ENCODE measurements at places on chromosomes 5 and 9. TPM values are rescaled to one million over a fixed set of nuclear protein-coding genes. Genes with fewer than 3 reads are reported as not detected.

DNA sequence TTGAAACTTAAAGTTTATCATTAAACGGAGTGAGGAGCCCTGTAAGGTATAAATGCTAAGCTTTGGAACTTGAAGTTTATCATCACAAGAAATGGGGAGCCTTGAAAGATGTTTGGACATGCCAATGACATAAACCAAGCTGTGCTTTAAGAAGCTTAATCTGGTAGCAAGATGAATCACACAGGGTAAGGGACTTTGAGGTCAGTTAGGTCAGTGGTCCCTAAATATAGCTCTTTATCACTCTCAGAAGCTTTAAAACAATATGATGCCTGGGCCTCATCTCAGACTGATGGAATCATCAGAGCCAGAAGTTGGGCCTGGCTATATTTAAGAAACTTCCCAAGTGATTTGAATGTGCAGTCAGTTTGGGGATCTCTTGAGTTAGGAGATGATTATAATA lies 85.7 kb downstream of the TNC start:
- DNase-seq: no peak

DNA sequence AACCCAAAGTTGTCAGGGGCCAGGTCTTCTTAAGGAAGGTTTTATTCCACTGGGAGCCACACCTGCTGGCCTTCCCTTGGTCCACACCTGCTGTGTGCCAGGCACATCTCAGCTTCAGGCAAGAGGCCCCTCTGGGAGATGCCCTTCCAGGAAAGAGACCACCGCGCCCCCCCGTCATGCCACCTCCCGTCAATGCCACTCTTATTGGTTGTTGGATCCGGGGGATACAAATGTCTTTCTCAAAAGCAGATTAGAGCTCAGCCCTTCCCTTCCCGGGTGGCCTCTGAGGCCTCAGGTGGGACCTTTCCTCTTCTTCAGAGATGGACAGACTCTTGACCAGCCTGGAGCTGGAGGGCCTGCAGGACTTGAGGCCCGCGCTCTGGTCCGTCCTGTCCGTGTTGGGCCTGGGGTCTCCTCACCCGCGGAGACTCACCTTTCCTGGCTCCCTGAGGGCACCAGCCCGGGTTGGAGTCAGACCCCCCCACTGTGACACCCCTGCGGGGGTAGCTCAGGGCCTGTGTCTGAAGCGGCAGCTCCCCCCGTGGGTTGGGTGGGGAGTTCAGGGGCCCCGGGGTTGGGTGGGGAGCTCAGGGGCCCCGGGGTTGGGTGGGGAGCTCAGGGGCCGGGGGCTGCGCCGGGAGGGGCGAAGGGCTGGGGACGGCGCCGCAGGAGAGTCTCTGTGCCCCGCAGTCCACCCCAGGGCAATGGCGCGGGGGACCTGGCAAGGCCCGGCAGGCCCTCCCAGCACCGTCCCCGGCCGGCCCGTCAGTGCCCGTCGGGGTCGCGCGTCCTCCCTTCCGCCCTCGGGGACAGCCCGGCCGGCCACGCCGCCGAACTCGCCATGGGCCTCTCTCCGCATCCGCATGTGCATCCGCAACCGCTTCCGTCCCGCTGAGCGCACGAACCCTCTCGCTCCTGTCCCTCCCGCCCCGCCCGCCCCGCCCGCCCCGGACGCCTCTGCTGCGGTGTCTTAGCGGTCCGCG lies 3.7 kb upstream of the SLC9A3 start:
- DNase-seq: no peak

DNA sequence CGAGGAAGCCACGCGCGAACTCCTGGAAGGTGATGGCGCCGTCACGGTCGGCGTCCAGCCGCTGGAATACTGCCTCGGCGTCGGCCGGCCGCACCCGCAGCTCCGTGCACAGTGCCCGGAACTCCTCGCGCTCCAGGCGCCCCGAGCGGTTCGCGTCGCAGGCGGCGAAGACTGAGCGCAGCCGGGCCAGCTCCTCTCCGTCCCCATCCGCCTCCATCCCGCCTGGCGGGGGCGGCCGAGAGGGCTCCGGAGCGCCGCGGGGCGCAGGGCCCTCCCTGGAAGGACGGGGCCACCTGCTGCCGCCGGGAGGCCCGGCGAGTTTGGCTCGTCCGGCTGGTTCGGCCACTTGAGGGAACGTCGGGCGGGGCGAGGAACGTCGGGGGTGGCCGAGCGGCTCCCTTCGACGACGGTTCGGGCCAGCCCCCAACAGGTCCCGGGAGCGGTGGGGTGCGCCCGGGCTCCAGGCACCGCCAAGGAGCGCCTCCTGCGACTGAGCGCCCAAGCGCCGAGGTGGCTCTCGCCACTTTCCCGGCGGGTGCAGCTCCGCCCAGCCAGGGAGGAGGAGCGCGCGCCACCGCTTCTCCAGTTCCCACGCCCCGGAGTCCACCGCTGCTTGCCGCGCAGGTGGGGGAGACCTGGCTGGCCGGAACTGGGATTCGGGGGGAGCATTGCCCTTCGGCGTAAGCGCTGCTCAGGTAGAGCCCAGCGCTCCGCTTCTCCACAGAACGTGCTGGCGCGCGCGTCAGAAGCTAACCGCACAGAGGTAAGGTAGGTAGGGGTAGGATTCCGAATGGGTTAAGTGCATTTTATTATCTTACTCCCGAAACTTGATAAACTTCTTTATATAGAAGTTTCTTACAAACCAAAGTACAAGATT lies at the start of gene RASEF:
Gene RASEF, minus strand, starts transcription at position 492 of the 877 bp plus-strand sequence. Its CDS starts 275 bp downstream, at position 217.
- DNase-seq: peak; percentile 25

DNA sequence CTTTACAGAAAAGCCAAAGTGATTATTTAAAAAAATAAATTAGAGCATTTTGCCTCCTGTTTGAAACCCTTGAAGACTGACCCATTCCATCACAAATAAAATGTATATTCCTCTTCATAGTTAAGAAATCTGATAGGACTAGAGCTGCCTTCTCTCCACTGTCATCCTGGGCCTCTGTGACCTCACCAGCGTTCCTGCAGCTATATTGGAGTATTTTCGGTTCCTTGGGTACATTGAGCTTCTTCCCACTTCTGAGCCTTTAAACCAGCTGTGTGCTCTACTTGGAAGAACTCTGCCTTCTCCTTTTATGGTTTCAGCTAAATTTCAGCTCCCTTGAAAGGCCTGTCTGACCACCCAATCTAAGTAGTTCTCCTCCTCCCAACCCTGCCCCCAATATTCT lies 99.1 kb upstream of the ABCA1 start:
- DNase-seq: no peak

GRCh38 chr5:128551476-128551875 lies 13.4 kb upstream of the FBN2 start:
- DNase-seq: no peak

- DNase-seq: no peak
Measured at GRCh38 chr5:54324651-54325271, 14.4 kb upstream of the ARL15 start.

CEP72 gene
- total RNA-seq: 3.2 TPM
